CD4-positive, alpha-beta T cell treated with Interleukin-15 for 1 hour (primary cell): ENCODE measurements at places on chromosomes 12 and 14.

DNA sequence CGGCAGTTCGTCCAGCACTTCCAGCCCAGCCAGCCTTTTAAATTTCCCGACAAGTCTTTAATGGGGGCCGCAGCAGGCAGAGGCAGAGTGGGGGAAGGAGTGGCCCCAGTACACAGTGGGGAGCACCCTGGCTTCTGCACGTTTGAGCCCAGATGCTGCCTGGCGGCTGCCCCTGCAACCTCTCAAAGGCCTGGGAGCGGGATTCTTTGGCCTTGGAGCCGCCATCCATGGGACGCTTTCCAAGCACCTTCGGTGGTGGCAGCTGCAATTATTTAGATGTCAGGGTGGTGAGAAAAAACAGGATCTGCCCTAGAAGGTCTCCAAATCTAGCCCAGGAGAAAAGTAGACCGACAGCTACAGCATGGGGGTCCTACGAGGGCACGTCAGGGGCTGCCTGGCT lies 46.0 kb downstream of the FAM222A start:
- no peak for DNase-seq

- DNase-seq: no peak
These were observed 78.8 kb downstream of the OSBPL8 start for GRCh38 chr12:76480796-76481195.

GRCh38 chr12:89980236-89980635 lies 271.6 kb upstream of the ATP2B1 start:
- no peak for DNase-seq

GRCh38 chr14:88962356-88962755 lies 137.9 kb downstream of the TTC8 start:
- no peak for DNase-seq

DNA sequence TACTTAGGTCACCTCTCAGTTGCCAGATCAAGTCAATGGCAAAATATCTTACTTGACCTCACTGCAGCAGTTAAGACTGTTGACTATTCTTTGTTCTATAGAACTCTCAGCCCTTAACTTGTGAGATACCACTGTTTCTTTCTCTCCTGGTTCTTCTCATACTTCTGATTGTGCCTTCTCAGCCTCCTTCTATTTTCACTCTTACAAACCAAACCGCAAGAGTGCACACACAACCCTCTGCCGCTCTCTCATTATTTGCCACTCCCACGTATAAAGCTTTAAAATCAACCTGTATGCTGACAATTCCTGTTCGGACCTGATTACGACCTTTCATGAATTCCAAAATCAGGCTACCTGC lies 4.5 kb downstream of the E2F7 start:
- DNase-seq: no peak

DNA sequence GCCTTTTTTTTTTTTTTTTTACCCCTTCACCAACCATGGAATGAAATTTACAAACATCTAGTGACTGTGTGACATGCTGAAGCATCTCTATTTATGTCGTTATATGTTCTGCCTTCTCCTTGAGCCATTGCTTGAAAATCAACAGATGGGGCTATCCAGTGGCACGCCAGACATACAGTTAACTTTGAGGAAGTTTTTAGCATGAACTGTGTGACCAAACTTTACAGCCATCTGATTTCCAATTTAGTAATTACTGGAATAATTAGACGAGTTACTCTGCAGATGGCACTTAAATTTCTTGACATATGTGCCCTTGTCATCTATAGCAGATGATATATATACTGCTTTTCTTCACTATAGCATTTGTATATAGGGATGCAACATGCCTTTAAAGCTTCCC lies 192.1 kb downstream of the SNAPC1 start:
- no peak for DNase-seq

DNA sequence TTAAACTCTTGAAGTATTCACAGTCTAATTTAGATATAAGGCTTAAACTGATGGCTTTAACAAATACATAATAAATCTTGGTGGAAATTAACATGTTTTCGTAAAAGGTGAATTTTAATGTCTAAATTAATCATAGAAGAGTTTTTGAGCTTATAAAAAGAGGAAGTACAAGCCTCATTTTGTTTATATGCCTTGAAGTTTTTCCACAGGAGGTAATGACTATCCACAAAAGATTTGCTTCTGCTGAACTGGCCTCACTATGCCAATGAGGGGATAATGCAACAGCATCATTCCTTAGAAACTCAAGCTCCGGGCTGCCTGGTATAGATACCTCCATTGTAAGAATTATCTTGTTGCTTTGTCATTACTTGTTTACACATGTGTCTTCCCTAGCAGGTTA lies 175.6 kb downstream of the DUSP6 start:
- DNase-seq: no peak

DNA sequence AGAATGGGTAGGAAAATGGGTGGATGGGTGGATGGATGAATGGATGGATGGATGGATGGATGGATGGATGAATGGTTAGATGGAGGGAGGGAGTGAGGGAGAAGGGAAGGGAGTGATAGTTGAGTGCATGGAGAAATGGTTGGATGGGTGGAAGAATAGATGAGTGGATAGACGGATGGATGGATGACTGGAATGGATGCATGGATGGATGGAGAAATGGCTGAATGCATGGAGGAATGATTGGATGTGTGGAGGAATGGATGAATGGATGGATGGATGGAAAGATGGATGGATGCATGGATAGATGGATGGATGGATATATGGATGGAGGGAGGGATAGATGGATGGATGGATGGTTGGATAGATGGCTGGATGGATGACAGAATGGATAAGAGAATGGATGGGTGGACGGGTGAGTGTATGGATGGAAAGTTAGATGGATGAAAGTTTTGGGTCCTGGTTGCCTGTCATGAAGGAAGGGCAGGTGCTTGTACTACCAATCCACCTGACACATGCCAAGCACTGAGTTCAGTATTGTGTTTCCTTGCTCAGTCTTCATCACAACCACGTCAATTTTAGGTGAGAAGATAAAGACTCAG lies 286.5 kb upstream of the RTL1 start:
- DNase-seq: no peak

DNA sequence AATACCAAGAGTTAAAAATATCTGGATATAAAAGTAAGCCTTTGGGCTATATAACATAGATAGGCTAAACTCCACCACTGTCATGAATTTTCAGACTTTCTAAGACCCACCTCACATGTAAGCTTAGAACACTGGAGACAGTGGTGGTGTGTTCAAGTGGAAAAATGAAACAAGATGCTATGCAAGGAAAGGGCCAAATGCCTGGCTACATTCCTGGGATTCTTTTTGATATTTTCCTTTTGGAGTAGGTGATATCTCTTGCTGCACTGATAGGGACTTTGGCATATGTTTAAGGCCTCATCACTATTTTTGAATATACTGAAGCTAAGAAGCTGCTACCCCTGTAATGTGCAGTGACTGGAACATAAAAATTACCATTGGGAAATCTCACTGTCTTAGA lies 341.3 kb downstream of the SLC16A7 start:
- DNase-seq: no peak

DNA sequence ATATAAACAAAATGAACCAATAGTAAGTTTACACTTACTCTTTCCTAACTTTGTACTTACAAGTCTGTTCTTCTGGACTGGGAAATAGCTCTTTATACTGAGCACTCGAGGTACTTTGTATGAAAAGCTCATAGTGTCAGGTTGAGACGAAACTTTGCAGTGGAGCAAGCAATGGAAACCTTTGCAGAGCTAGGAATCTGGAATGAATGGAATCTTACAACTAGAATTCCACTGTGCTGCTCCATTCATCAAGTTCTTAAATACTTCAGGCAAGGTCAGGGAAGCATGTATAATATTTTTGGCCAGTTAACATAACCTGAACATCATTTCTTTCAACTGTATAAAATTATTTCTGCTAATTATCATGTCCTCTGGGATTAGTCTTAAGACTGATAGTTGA lies 1327.5 kb upstream of the FLRT2 start:
- DNase-seq: no peak

GRCh38 chr14:20971705-20972021 lies 16.4 kb downstream of the RNASE2 start:
- no peak for DNase-seq

- DNase-seq: no peak
These were observed 40.0 kb upstream of the CAPRIN2 start for GRCh38 chr12:30794591-30795409.

DNA sequence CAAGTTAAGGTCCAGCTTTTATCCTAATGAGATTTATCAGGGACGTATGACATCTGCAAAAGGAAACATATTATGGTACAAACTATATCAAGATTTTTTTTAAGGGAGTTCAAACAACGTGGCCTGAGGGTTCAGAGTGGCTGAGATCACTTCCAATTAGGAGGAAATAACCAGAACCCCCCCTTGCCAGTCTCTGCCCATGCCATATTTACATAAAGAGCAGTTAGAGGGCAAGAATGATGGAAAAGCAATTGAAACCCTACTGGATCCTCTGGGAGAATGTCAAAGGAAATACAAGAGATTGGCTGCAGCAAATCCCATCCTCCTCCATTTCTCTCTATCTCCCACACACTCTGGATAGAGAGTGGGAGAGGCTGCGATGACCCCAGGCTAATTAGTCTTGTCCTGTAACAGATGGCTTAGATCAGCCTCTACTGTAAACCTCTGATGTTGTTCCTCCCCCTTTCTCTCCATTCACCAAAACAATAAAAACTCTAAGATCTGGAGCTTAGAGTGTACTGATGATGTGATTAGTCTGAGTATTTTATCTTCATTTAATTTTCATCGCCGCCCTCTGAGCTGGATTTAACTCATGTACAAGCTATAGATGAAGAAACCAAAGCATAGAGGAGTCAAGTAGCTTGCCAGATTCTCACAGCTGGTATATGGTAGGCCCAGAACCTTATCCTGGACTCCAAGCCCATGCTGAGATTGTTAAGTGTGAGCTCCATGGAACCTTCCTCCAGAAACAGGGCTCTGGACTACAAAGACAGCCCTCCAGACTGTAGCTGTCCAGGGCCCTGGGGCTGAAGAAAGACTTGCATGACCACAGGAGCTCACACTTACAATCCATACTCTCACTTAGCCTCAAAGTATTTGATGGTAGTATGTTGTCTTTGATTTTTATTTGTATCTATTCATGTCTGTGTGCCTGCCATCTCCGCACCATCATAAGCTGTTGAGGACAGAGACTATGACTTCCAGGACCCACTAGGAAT lies 54.1 kb upstream of the GNG2 start:
- no peak for DNase-seq

- no peak for DNase-seq
These were observed 195.4 kb upstream of the ARHGAP5 start for GRCh38 chr14:31881531-31882310.

DNA sequence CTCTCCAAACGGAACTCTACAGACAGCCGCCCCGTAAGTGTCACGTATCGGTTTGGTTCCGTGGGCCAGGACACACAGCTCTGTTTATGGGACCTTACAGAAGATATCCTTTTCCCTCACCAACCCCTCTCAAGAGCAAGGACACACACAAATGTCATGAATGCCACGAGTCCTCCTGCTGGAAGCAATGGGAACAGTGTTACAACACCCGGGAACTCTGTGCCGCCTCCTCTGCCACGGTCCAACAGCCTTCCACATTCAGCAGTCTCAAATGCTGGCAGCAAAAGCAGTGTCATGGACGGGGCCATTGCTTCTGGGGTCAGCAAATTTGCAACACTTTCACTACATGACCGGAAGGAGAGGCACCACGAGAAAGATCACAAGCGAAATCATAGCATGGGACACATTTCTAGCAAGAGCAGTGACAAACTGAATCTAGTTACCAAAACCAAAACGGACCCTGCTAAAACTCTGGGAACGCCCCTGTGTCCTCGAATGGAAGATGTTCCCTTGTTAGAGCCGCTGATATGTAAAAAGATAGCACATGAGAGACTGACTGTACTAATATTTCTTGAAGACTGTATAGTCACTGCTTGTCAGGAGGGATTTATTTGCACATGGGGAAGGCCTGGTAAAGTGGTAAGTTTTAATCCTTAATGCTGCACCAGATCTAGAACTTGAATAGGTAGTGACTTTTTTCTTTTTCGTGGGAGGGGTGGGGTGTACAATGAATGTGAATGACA lies 69.7 kb downstream of the WDR20 start:
- no peak for DNase-seq

- DNase-seq: no peak
These were observed 21.2 kb upstream of the HSPB8 start for GRCh38 chr12:119157528-119157927.

GRCh38 chr14:31877255-31877798 lies 199.8 kb upstream of the ARHGAP5 start:
- no peak for DNase-seq

GRCh38 chr14:50967103-50967502 lies 22.8 kb upstream of the PYGL start:
- no peak for DNase-seq

DNA sequence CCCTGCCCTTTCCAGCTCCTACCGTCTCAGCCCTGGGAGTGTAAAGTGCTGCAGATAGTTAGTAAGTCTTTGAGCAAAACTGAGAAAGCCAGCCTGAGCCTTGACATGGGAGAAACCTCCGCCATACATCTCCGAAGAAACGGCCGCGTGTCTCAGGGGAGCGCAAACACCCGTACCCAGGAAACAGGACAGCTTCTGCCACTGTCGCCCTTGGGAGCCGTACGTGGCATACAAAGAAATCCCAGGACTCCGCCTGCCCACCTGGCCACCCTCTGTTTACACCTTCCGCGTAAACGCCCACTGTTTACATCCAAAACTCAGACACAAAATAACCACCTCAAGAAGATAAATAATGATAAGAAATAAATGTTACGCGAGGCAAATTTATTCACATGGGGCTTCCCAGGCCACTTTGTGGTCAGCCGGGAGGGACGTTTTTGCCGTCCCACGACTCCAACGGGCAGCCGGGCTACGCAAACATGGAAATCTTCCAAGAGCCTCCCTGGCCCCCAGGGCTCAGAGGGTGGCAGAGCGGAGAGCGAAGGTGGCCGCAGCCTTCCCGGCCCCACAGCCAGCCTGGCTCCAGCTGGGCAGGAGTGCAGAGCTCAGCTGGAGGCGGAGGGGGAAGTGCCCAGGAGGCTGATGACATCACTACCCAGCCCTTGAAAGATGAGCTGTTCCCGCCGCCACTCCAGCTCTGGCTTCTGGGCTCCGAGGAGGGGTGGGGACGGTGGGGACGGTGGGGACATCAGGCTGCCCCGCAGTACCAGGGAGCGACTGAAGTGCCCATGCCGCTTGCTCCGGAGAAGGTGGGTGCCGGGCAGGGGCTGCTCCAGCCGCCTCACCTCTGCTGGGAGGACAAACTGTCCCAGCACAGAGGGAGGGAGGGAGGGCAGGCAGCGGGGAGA lies at the start of gene BDKRB2:
Gene BDKRB2 (plus strand): TSS at position 689 of the 908 bp plus-strand sequence. CDS start 32,269 bp downstream, outside the sequence.
- no peak for DNase-seq

DNA sequence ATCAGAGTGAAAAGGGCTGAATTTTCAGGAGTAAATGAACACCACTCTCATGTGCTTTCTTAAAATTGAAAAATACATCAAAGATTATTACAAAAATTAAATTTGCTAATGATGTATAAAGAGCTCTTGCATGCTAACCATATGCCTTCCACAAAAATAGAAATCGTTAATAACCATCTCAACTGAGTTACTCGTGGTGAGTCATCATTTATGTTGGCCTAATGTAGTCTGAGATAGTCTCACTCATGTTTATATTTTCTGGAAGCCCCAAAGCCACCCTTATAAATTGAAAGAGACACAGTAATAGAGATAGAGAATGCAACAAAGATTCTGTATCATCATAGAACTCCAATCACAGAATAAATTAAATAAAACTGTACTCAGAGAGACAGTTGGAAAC lies 131.2 kb downstream of the KCNH5 start:
- DNase-seq: no peak
